ENCODE measurements at places on chromosomes 2 and 18. TPM values are rescaled to one million over a fixed set of nuclear protein-coding genes. Genes with fewer than 3 reads are reported as not detected.
A peak's percentile ranks its signal among the peaks of the same experiment; 100 is the strongest.

DNA sequence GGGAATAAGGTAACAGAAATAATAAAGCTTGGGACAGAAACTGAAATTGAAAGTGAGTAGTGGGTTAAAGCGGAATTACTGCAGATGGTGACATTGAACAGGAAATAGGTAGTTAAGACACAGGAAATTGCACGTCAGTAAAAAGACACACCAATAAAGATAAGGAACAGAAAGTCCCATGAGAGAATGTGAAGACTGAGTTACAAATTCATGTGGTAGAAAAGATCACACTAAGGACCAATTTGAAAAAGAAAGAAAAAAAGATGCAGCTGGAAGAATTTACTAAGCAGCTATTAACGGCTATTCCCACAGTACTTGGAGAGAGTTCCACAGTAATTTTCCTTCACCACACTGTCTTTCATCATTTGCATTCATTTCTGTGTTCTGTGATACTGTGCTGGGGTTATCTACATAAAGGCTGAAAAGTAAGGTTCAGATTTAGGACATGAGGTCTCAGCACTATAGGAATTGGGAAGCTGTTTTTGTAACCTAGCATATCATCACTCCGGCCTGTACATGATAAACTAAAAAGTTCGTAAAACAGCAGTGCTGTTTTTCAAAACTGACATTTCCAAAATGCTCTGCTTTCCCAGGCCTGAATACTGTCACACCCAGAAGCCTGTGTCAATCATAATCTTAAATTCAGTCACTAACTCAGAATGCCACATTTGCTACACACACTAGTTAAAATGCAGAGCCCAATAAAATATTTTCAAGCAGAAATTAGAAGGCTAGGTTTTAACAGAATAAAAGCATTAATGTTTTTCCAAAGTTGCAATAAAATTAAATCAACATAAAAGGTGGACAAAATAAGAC is 42.9 kb downstream of the SRBD1 start:
- DNase-seq, result peak; percentile 84

GRCh38 chr2:84886791-84887190 is 5.9 kb upstream of the TRABD2A start:
- no peak for DNase-seq

Gene KIAA2012
- not detected for total RNA-seq

Gene MTCL1
- total RNA-seq, result 1.9 TPM

- DNase-seq, result peak; percentile 11
Measured at GRCh38 chr2:15311201-15311907, 249.8 kb downstream of the NBAS start.

GRCh38 chr2:226829721-226830631 is 5.9 kb upstream of the RHBDD1 start:
- no peak for DNase-seq

Gene ERBB4
- not detected for total RNA-seq

- DNase-seq, result no peak
Measured at GRCh38 chr2:37582481-37583220, 88.8 kb downstream of the CDC42EP3 start.

GRCh38 chr2:25664183-25664964 is 9.0 kb downstream of the DTNB start:
- DNase-seq, result peak; percentile 58

DNA sequence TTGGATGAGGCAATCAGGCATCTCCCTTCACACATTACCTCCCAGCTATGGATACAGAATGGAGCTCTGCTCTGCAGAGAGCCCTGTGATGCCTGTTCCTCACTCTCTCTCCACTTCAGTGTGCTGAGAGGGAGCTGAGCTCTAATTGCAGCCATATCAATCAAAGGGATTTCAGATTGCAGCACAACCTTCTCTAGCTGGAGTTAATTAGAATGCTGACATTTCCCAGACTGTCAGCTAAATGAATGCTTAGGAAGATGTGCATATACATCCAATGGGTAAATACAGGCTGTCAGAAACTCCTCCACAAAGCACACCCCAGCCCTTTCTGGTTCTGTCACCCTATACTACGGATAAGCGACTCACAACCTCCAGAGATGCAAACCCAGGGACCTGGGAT is 402.6 kb downstream of the EIPR1 start:
- DNase-seq, result no peak

DNA sequence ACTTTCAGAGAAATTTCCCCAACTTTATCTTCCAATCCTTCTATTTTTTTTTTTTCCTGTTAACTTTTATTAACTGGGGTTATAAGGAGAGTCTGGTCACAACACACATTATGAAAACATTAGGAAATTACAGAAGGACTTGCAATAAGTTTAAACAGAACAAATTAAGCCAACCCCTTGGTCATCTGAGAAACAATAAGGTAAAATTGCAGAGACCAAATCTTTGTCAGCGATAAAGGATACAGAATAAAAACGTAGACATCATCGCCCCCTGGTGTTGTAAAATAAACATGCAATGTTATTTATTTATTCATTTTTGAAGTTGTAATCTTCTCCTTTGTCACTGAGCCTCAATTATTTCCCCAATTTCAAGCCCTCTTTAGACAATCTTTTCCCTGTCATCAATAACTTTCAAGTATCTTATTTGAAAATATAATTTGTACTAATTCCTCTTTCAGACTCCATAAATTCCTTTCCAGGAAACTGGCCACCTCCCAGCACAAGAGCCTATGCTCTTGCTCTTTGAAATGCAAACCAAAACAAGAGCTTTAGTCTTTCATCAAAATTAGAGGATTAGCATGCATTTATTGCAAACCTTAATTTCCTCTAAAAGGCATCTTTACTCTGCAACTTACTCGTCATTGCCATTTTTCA is 19.5 kb downstream of the G6PC2 start:
- DNase-seq, result peak; percentile 29

DNA sequence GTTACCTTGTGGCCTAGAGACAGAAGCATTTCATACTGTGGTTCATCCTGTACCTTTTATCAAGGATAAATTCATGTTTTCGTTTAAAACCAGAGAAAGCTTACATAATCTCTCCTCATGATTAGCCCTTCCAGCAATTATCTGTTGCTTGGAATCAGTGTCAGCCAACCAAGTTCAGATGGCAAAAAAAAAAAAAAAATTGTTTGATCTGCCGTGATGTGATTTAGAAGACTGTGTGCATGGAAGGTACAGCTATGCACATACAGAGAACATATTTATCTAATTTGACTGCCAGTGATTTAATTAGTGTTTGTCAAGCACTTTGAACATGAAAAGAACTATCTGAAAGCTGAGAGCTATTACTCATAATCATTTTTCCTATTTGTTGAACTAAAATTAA is 180.9 kb downstream of the ZEB2 start:
- DNase-seq, result no peak

Gene CHRNA1
- not detected for total RNA-seq

DNA sequence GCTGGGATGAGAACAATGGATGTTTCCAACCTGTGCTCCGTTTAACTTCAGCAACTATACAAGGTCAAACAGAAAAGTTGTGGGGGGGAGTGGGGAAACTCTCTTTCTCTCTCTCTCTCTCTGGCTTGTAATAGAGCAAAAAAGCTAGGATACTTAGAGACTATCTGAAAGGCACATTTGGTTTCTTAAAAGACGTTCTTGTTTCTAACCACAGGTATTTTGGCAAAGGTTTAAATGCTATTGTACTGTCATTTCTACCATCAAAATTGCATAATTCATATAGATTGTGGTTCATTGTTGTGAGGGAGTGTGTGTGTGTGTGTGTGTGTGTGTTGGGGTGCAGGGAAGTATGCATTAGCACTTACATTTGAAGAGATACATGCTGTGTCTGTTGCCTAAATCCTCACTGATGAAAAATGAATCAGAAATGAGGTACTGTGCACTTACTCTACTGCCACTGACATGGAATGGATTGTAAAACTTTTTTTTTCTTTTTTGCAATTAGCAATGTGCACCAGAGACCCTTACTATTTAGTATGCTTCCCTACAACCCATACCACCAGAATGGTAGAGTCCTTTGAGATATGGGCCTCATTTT is 841.0 kb upstream of the PIK3C3 start:
- DNase-seq, result no peak

- peak; percentile 67 for DNase-seq
Measured at GRCh38 chr18:48412339-48412929, 3.3 kb upstream of the ZBTB7C start.

- no peak for DNase-seq
Measured at GRCh38 chr2:79702905-79703304, 190.1 kb downstream of the CTNNA2 start.

GRCh38 chr2:234691214-234691575 is 194.3 kb upstream of the ARL4C start:
- DNase-seq, result no peak
